Fibroblast of skin of right biceps (primary cell): ENCODE measurements at places on chromosomes 1 and 21.

DNA sequence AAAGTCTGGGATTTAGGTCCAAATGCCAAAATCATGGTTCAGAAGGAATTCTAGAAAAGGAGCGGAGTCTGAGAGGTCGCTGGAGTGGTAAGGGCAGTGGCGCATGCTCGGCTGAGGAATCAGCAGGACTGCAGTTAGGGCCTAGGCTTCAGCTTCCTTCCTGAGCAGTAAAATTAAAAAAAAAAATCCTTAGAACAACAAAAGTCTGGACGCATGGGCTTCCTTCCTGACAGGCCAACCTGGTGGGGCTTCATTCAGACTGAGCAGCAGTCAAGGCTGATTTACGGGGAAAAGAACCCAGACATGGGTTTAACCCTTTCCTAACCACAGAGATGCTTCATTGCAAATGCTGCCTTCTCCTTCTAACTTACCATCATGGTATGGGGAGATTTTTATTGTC, 17.1 kb downstream of the RNF220 start:
- no peak for DNase-seq

DNA sequence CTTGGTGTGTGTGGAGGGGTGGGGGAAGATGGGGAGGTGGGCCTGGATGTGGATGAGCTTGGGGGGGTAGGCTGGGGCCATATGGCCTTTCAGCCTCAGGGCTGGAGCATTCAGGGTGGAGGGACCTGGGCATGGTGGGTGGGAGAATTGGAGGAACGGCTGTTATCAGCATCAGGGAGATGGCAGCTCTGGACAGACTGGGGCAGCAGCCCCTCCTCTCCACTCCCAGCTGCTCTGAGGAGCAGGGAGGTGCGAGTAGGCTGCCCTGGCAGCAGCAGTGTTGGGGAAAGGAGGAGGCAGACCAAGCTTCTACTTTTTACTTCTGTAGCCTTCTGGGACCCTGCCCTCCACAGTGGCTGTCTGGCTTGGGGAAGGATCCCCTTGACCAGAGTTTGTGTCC, 10.2 kb downstream of the PPFIA4 start:
- DNase-seq: no peak

DNA sequence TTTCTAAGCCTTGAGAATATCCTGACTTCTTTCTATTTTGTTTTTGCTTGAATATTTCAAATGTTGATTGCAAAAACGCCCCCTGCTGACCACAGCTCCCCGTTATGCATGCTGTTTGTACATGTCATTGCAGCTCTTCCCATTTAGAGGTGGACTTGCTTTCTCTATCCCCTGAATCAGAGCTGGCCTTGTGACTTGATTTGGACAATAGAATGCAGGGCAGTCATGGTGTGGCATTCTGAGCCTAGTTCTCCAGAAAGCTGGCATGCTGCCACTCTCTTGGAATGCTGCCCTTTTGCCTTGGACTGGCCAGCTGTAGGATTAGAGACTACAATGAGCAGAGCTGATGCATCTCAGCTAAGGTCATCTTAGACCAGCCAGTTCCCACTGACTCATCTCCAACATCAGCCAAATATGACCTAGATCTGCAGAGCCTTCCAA, 1561.5 kb downstream of the MRPL39 start:
- peak; percentile 76 for DNase-seq

GRCh38 chr1:200154069-200154767, 126.7 kb downstream of the NR5A2 start:
- DNase-seq: peak; percentile 14

DNA sequence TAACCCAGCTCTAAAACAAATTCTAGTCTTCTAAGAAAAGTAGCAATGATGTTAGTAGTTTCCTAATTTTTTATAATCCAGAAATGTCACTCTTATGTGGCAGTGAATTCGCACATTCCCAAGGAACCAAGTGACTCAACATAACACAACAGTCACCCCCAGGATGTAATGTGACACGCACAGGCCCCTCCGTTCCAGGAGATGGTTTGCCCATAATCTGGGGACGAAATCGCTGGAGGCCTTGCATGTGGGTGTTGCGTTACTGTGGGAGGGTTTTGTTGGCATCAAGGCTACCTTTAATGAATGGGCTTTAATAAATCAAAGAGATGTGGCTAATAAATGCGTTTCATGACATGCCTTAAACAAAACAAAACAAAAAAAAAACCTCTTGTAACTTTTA, 50.9 kb downstream of the EVA1C start:
- DNase-seq: no peak

- DNase-seq: peak; percentile 75
These were observed 68.3 kb downstream of the ADARB1 start for GRCh38 chr21:45142469-45143308.

- DNase-seq: no peak
These were observed 171.0 kb downstream of the VAV3 start for GRCh38 chr1:107793896-107794453.

DNA sequence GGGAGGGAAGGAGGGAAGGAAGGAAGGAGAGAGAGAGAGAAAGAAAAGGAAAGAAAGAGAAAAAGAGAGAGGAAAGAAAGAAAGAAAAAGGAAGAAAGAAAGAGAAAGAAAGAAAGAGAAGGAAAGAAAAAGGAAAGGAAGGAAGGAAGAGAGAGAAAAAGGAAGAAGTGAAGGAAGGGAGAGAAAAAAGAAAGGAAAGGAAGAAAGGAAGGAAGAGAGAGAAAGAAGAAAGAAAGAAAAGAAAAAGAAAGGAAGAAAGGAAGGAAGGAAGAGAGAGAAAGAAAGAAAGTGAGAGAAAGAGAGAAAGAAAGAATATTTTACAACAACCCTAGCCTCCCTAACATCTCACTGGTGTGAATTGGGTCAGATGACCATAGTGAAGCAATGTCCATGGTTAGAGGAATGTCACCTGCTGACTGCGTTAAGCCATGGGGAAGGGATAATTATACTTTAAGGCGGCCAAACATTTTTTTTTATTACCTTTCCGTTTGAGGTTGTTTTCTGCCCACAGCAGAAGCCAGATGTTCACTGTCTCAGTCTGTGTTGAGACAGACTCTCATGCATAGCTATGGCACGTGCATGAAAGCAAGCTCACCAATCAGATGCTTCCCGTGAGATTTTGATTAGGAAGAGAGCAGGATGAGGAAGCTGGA, 76.4 kb downstream of the SNRPE start:
- no peak for DNase-seq
